ELR (cell line): ENCODE measurements at places on chromosomes 11 and 22.
A peak's percentile ranks its signal among the peaks of the same experiment; 100 is the strongest.

GRCh38 chr11:65260756-65261590 is 789 bp upstream of the POLA2 start:
- DNase-seq: no peak

DNA sequence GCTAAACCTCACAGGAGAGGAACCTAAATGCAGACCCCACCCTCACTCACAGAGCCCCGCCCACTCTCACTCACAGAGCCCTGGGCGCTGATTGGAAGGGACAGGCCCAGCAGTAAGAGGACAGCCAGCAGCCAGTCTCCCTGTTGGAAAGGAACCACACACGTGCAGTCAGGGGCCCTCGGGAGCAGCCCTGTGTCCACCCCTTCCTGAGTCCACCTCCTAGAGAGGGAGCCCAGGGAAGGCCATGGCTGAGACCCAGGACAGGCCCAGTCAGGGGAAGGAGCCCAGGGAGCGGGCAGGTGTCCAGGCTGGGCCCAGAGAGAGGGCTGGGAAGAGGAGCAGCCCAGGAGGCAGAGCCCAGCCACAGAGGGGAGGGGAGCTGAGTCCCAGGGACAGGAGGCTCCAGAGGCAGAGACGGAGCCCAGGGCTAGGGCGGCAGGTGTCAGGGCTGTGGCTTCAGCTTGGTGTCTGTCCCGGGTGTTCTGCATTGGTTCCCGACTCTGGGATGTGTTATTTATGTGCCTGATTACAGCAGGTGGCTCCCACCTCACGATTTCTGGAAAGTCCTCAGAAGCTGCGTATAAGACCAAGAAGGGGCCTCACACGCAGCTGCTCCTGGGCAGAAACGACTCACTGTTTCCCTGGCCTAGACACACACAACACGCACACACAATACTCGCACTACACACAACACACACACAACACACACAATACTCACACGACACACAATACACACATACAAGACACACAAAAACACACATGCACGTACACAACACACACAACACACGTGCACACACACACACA is 9.0 kb upstream of the APOBEC3H start:
- no peak for DNase-seq

- no peak for DNase-seq
These were observed 67.7 kb downstream of the PANX1 start for GRCh38 chr11:94196363-94196762.

DNA sequence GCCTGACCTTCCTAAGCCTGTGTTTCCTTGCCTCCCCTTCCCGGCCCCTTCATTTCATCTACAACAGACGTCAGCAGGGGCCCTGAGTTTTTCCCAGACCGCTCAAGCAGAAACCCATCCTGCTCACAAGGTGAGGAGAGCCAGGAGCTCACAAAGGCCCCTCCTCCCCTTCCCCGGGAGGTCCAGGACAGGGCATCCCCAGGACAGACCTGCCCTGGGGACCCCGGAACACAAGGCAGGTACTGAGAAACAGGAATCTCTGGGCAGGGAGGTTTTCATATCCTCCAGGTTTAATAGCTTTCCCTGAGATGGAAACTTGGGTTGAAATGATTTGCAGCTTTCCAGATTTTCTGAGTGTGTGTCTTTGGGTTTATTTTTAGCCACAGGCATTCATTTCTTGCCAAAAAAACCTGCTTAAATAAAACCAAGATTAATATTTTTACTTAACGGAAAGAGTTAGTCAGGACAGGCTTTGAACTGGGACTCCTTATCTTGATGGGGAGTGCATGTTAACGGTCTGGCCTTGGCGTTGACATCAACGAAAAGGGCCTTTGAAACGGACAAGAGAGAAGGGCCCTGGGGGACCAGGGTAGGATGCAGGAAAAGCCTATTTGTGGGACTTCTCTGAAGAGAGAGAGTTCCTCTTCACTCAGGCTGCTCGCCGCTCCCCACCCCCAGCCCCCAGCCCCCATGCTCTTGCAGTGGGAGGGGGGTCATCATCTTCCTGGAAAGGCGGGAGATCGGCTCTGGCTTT is 38.5 kb downstream of the TIMP3 start:
- no peak for DNase-seq

DNA sequence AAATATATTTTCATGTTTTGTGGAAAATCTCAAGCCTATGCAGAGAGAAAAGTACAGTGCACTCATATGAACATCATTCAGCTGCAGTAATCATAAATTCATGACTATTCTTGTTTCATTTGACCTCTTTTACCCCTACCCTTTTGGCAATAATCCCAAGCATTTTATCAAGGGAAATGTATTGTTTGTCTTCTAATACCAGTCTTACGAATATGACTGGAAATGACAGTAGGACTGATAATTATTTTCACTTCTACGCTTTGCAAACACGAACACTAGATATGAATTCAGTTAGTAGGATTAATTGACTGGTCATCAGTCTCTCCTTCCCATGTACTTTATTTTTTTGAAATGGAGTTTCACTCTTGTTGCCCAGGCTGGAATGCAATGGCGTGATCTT is 90.3 kb downstream of the MTMR3 start:
- DNase-seq: no peak

DNA sequence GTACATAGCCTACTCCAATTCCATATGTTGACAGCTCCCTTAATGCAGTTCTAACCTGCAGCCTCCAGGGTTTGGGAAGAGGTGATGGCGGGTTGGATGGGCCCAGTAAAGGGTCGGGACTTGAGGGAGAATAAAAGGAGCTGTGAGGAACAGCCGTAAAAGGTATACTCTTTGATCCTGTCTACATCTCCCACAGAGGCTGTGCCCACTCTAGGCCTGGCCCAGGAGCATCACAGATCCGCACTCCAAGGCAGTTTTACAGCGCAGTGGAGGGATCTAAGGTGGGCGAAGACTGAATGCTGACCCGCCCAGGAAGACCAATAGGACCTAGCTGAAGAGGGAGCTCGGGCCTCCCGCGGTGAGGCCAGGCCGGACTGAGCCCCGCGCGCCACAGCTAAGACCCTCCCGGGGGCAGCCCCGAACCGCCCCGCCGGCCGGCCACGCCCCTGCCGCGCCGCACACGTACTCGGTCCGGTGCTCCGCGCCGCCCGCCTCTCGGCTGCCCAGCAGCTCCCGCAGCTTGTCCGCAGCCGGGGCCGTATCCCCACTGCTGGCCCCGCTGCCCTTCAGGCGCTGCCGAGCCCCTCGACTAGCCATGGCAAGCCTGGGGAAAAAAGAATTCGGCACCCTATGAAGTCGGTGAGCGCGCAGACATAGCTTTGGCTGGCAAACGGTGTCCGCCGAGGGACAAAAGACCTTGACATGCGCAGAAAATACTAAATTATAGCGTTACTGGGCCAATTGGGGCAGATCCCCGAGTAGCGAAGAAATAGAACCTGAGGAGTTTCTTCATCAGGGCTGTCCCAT is at the start of gene ALG9:
TSS of gene ALG9 (minus strand) at position 696 of the 807 bp plus-strand sequence. CDS start at position 597, 99 bp downstream.
- peak; percentile 82 for DNase-seq

- DNase-seq: peak; percentile 20
These were observed 8.3 kb downstream of the CD44 start for GRCh38 chr11:35147235-35147634.

DNA sequence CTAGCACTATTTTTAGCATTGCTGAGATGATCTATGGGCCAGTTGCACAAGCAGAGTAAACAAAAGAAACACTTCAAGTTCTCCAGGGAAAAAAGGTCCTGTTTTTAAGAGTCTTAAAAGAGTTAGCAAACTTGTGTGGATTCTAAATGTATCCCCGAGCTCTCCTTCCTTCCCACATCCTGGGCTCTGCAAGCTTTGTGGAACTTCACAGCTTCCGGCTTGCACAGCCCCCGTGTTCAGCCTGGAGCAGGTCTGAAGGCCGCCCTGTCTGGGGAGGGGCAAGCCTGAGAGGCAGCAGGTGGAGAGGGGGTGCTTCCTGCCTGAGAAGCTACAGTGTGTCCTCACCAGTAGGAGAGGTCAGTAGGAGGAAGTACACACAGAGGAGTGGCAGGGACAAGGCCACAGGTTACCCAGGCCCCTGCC is 35.1 kb upstream of the SUSD2 start:
- DNase-seq: peak; percentile 47

GRCh38 chr11:63146581-63146980 is 2.6 kb upstream of the SLC22A24 start:
- peak; percentile 71 for DNase-seq

DNA sequence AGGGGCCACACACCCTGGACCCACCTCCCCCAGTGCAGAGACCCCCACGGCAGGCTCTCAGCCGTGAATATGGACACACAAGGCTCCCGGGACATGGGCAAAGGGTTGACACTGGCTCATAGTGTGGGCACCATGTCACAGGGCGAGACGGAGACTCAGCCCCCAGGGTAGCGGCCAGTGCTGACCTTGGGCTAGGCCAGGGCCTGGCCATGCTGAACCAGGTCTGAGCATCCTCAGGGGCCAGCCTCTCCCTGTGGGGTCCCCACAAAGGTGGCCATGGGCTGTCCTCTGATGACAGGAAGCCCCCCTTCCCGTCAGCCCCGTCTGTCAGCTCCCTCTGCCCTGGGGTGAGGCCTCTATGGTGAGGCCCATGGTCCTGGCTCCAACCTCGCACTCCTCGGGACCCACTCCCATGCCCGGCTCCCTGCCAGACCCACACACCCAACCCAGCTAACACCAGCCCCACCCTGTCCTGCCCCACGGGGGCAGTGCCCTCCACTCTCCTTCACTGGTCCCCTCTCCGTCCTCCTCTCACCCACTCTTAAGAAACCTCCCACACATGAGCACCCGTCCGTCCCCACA is 19.0 kb upstream of the PRODH start:
- DNase-seq: no peak

DNA sequence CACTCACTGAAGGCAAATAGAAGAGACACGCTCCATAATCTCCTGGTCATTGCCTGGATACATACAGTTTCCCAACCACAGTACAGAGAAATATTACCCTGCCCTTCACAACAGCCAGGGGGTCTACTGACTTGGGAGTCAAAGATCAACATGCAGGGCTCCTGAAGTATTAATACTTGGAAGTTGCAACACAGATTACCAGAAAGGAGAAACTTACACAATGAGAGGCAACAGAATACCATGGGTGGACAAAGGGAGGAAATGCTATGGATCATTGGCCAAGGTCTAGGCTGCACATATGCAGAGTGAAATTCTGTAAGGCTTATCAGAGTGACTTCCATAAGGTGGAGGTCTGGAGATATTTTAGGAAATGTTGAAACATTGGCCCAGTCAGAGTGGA is 267.9 kb upstream of the FAT3 start:
- DNase-seq: no peak

DNA sequence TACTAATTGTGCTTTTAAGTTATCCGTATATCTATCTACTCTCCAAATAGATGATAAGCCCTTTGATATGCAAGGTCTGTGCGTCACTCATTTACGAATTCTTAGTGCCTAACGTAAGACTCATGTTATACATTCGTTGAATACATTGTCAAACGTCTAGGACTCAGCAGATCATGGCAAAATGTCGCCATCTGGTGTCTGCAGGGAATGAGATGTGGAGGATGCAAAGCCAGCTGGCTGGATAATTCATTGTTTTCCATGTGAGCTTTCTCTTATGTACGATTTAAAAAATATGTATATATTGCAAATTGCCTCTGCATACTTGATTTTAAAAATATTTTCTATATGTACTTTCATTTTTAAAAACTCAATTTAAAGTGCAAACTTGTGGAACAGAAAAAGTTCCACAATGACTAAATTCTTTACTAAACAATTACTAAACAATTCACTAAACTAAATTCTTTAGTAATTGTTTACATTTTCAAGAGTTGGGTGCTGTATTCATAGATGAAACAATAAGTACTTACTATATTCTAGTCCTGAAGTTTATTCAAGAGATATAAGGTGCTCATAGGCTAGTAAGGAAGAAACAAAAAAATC is 33.8 kb downstream of the ZNF202 start:
- DNase-seq: peak; percentile 72

DNA sequence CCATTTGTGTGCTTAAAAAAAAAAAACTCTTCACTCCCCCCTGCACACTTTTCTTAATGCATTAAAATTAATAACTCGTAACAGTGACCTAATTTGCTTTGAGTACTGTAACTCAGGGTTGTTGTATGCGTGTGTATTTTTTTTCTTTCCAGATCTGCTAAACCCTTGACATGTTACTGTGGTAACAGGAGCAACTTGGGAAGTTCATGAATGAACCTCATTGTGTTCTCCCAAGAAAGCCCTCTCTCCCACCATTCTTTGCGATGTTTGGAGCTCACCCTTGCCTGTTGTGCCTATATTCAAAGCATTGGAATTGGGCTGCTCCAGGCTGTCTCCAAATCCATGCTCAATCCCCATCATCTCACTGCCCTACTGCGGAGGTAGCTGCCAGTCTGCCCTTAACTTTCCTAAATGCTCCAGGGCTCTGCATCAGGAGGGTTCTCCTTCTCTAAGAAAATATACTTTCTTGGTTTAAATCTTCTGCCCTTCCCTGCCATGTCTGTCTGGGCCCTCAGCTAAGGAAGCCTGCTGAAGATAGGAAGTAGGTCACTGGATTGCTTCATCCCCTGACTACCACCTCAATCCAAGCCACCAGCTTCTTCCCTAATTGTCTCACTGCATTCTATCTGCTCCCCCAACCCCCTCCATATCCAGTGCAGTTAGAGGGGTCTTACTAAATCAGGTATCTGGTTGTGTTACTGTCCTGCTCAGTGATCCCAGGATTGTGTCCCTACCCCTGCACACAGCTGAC is 70.3 kb downstream of the KIRREL3 start:
- no peak for DNase-seq

GRCh38 chr11:105211806-105212554 is 72.4 kb upstream of the CARD18 start:
- no peak for DNase-seq

- no peak for DNase-seq
These were observed 14.7 kb upstream of the ST14 start for GRCh38 chr11:130144861-130145281.

GRCh38 chr11:73521621-73522020 is 76.3 kb downstream of the FAM168A start:
- peak; percentile 53 for DNase-seq

- no peak for DNase-seq
These were observed 88.4 kb downstream of the TTC17 start for GRCh38 chr11:43447151-43447550.

- DNase-seq: no peak
These were observed 34.2 kb upstream of the ADSL start for GRCh38 chr22:40312050-40312449.

- DNase-seq: no peak
These were observed 1221.7 kb downstream of the BRD1 start for GRCh38 chr22:48605856-48606481.

GRCh38 chr11:61446211-61446651 is 16.3 kb downstream of the SDHAF2 start:
- DNase-seq: peak; percentile 96

DNA sequence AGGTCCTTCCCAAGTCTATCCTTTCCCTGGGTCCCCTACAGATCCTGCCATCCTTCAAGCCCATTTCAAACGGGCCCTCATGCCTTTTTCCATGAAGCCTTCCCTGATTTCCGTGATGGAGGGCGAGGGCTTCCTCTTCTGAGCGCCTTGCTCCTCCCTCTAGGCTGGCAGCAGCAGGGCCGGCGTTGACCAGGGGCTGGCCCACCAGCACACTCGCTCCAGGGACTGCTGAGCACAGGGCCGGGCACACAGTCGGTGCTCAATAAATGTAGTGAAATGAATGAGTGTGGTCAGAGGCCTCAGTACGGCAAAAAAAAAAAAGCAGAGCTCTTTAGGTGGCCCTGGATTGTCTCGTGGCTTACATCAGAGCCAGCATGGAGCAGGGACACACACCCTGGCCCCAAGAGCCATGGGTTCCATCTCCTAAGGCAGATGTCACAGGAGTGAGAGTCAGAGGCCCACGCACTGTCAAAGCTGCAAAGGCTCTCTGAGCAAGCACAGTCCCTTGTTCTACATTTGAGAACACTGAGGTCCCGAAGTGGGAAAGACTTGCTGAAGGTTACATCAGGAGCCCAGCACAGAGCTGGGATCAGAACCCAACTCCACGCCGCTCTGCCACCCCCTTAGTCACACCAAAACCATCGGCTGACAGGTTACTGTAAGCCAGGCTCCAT is 3.1 kb downstream of the IL2RB start:
- DNase-seq: no peak
